Activated CD4-positive, alpha-beta T cell treated with anti-CD3 and anti-CD28 coated beads for 36 hours (primary cell): ENCODE measurements at places on chromosomes 2 and 18. TPM values are rescaled to one million over a fixed set of nuclear protein-coding genes. Genes with fewer than 3 reads are reported as not detected.

DNA sequence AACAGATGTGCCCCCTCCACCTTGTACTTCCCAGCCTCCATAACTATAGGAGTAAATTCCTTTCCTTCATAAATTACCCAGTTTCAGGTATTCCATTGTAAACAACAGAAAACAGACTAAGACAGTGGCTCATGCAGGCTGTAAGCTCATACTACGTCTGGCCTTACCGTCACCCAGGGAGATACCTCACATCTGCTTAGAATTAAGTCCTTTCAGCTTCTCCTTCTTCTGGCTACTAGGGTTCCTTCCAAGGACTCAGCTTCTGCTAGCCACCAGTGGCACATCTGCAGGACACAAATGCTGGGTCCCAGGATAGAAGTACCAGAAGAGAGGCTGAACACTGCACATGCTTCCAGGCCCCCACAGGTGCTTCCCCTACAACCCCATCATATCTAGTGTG, 22.4 kb upstream of the FEZ2 start:
- no peak for DNase-seq
- H3K27me3 ChIP-seq = peaks cover 12% of the 10 kb centered on the region
- no peak overlapping the region for H3K27ac ChIP-seq
- no peak overlapping the region for H3K4me3 ChIP-seq

- H3K27me3 ChIP-seq = no peaks in the 10 kb centered on the region
- no peaks in the 10 kb centered on the region for H3K4me1 ChIP-seq
- DNase-seq = no peak
Observed at GRCh38 chr2:137411585-137411984, 552.7 kb upstream of the HNMT start.

- no peak for DNase-seq
- H3K27me3 ChIP-seq = peaks cover 16% of the 10 kb centered on the region
- H3K4me3 ChIP-seq = no peak overlapping the region
- H3K27ac ChIP-seq = no peak overlapping the region
Observed at GRCh38 chr18:892316-892715, 12.4 kb upstream of the ADCYAP1 start.

Gene FZD7
- total RNA-seq = 0.58 TPM

Gene SERPINE2
- total RNA-seq = 30.9 TPM

Gene AQP12A
- total RNA-seq = not detected
